ENCODE measurements at places on chromosomes 16 and 17.

GRCh38 chr17:65218261-65218660, 81.1 kb downstream of the RGS9 start:
- no peak for DNase-seq

DNA sequence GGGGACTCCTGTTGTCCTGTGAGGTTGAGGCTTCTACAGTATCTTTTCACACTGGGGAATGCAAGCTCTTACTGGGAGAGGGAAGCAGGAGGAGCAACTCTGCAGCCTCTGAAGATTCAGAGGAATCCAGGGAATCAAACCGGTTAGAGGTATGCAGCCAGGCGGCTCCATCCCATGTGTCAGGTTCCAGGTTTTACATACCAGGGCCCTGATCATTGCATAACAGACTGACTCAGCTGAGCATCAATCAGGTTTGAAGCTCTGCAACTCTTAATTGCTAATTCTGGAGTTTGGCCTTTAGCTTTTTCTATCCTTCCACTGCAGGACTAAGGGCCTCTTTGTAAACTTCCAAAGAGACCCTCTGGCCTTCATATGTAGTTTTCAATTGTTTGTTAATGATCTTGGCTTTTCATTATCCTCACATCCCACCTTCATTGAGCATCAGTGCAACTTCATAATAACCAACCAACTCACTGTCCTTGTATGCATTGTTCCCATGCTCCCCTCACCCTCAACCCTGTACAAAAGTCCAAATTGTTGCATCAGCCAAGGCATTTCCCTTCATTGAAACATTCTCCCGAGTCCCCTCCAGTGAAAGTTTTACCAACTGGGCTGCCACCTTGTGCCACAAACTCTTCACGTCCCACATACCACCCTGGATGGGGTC, 59.7 kb upstream of the DHX40 start:
- no peak for DNase-seq

GRCh38 chr16:65181071-65181561, 59.3 kb upstream of the CDH11 start:
- no peak for DNase-seq

DNA sequence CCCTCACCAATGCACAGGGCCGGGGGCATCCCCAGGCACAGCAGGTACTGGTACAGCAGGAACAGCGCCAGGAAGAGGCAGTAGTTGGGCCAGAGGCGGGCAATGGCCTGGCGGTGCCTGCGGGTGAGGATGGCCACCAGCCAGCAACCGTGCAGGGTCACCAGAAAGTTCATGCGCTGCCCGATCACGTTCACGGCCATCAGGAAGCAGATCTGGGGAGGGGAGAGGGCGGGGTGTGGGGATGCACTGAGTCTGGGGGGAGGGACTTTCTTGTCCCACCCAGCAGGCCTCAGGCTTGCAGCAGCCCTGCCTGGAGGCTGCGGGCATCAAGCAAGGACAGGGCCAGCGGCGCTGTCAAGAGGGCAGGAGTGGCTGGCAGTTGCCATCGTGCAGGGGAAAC, 25.4 kb downstream of the CTU2 start:
- DNase-seq, result peak; percentile 47
